ENCODE measurements at places on chromosomes 3 and 15. TPM values are rescaled to one million over a fixed set of nuclear protein-coding genes. Genes with fewer than 3 reads are reported as not detected.

The NOX5 gene
- 0.26 TPM for total RNA-seq

The HTR3E gene
- not detected for total RNA-seq

The GHSR gene
- total RNA-seq, result not detected

The TF gene
- 9.5 TPM for total RNA-seq

The ZNF620 gene
- total RNA-seq, result 1.3 TPM

The UNC13C gene
- total RNA-seq, result not detected

The ADCY5 gene
- total RNA-seq, result 1.4 TPM

The ZNF80 gene
- total RNA-seq, result not detected

The ZDHHC23 gene
- 23.6 TPM for total RNA-seq

The TERC gene
- total RNA-seq, result 6.0 TPM

The COL8A1 gene
- 0.13 TPM for total RNA-seq

The TRAIP gene
- total RNA-seq, result 18.5 TPM

The BCHE gene
- total RNA-seq, result 1.5 TPM

The EPHA6 gene
- 0.57 TPM for total RNA-seq

The C3orf49 gene
- total RNA-seq, result not detected
